ENCODE measurements at places on chromosomes 16 and 17.

DNA sequence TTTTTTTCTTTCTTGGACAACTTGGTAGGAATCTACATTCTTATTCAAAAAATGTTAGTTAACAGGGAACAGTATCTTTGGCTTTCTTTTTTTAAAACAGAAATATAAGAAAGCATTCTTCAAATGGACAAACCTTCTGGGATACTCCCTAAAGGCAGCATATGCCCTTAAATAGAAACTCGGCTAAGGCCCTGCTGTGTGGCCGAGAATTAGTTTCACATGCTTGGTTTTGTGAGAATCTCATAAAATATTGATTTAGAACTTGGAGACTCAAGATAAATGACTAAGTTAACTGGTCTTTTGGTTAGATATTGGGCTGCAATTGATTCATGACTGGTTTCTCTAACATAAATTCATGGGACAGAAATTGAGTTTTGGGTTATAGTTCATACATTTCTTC, 359.9 kb upstream of the XYLT1 start:
- no peak for DNase-seq

GRCh38 chr17:72646176-72646575, 446.3 kb downstream of the SLC39A11 start:
- DNase-seq: no peak

DNA sequence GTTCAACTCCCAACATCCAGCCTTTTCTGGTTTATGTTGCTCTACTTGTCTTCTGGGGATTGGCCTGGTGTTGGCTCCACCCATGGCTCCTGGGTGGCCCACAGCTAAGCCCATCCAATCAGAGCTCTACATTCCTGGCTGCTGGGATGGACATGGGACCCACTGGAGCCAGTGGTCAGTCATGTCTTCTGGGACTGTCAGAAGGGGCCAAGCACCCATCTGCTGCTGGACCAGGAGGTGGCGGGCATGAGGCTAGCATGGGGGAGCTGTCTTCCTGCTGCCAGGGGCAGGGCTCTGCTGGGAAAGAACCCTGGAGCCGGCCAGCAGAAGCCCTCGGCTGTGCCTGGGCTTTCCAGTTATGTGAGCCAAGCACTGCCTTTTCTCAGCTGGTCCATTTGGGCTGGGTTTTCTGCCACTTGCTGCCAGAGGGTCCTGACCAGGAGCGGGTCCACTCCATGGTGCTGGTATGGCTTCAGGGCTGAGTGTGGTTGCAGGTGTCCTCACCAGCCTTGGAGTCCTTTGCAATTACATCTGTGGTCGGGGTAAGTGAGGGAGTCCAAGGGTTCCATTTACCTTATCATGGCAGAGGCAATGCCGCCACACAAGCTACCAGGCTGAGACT, 17.4 kb upstream of the ZNF469 start:
- DNase-seq: no peak

DNA sequence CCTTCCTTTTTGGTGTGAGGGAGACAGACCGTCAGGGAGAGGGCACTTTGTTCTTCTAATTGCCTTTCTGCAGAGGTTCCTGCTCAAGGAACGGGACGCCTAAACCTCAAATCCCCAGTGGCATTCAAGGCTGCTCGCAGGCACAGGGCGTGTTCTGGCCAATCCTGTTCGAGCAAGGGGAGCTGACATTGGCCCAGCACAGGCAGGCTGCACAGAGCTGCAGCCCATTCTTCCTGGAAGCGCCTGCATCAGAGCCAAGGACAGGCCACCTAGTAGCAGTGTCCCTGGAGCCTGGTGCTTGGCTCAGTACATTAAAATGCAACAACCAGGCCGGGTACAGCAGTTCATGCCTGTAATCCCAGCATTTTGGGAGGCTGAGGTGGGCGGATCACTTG, 72.2 kb upstream of the CREBBP start:
- DNase-seq: no peak

- DNase-seq: no peak
Measured at GRCh38 chr16:82287937-82288336, 117.9 kb upstream of the MPHOSPH6 start.

DNA sequence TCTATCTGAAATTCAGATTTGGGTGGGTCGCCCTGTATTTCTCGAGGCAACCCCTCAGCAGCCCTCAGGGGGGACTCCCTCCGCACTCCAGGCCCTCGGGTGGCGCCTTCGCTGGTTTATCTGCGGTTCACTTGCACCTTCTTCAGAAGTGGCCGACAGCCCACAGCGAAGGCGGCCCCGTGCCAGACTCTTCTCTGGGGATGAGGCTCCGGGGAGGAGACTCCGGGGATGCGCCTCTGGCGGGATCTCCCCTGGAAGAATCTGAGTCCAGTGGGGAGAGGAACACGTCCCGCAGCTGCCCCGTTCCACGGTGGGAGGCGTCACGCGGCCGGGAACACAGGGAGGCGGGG, 63.9 kb upstream of the DNAJA2 start:
- no peak for DNase-seq

DNA sequence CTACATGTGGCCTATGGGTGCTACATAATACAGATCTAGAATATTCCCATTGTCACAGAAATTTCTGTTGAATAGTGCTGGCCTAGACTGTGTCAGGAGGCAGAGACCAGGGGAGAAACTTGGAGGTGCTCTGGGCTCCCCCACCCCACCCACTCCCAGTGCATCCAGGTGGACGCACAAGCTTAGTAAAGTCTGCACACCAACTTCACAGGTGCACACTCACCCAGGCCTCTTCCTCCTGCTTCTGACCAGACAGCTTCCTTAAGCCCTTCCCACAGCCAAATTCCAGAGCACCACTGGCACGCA, 7.6 kb upstream of the CNP start:
- DNase-seq: no peak

DNA sequence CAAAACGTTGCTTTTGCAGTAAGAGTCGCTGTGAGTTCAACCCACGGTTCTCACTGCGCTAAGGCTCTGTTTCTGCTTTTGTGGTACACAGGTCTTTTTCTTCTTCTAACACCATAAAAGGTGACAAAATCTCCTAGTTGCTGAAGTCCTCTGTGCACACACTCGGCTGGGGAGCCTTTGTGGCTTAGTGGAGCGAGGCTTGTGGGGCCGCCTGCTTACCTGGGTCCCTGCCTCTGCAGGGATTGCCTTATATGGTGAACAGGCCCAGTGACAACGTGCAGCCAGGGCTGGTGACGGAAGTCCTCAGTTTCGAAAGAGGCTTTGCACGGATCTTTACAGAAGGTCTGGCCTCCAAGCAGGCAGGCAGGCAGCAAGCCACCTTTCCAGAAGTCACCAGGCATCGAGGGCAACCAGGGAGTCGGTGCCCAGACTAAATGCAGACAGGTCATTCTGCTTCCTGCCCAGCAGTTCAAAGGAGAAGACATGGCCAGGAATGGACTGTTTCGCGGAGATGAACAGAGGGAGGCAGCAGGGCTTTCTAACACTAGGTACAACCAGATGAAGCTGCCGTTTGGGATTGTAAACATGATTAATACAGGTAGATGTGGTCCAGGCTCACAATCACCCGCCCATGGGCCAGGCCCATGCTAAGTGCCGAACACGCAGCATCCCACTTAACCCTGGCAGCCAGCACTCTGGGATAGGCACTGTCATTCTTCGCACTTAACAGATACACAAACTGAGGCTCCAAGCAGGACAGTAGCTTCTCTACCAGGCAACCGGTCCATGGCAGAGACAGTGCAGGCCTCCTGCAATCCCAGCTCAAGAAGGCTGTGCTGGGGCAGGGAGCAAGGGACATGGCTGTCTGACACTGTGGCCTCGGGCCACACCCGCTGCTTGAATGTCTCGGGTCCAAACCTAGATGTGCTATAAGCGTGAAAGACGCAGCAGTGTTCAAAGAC, 10.7 kb upstream of the MEAK7 start:
- no peak for DNase-seq

DNA sequence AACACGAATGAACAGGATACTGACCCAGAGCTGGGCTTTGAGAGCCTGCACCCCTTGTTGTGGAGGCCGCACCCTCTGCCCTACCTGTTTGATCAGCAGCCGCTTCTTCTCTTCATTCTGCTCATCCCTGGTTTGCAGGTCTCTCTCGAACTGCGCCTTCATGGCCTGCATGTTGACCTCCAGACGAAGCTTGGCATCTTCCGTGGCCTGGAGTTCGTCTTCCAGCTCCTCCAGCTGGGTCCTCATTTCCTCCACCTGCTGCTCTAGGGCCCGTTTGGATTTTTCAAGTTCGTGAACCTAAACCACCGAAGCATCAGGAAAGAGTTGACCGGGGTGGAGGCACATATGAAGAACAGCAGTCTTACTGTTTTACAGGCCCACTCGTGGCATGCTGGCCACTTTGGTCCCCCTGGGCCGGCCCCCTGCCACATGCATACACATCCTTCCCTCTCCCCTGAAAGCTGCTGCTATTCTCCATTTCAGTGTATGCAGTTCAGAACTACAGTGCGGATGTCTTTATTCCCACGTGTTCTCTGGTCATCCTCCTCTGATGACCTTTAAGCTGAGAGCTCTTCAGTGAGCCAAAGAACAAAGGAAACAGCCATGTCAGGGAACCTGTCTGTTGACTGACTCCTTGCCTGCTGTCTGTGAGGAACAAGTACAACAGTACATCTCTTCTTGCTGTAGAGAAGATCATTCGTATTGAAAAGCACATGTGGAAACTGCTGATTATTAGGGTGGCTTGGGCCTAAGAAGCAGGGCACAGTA, 54.8 kb downstream of the NDEL1 start:
- no peak for DNase-seq

GRCh38 chr16:49349446-49350168, 24.0 kb upstream of the C16orf78 start:
- no peak for DNase-seq

- no peak for DNase-seq
Measured at GRCh38 chr16:2784358-2785100, 2.8 kb downstream of the PRSS33 start.

GRCh38 chr16:46743232-46743719, 4.9 kb downstream of the MYLK3 start:
- DNase-seq: no peak

- no peak for DNase-seq
Measured at GRCh38 chr17:2484876-2485275, 26.8 kb downstream of the METTL16 start.

- no peak for DNase-seq
Measured at GRCh38 chr16:48632137-48632774, 22.3 kb upstream of the N4BP1 start.

DNA sequence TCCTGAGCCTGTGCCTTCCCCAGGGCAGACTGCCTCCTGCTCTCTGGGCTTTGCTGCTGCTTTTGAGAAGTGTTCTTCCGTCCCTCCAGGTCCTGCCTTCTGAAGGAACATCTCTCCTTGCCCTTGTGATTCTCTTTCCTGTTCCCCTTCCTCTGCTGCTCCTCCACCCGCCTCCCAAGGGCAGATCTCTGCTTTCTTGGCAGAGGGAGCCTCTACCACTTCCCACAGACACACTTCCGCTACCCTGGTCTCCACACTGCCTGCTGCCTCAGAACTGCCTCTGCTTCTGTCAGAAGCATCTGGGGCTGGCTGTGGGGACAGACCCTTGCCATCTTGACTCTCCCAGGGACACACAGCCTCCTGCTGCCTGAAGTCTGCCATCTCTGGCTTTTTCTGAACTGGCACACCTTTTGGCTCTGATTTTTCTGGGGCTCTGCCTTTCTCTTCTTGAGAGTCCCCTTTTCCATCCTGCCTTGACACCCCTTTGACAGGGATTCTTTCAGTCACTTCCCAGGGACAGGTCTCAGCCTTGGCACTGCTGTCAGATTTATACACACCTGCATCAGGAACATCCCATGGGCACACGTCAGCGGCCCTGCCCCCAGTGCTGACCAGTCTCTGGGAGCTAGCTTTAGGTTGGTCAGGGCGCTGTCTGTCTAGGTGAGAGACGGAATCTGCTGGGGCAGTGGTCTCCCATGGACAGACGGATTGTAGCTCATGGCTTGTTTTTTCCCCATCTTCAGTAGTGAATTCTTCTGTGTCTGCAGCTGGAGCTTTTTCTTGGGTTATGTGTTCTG, 16.6 kb downstream of the GPR179 start:
- no peak for DNase-seq

DNA sequence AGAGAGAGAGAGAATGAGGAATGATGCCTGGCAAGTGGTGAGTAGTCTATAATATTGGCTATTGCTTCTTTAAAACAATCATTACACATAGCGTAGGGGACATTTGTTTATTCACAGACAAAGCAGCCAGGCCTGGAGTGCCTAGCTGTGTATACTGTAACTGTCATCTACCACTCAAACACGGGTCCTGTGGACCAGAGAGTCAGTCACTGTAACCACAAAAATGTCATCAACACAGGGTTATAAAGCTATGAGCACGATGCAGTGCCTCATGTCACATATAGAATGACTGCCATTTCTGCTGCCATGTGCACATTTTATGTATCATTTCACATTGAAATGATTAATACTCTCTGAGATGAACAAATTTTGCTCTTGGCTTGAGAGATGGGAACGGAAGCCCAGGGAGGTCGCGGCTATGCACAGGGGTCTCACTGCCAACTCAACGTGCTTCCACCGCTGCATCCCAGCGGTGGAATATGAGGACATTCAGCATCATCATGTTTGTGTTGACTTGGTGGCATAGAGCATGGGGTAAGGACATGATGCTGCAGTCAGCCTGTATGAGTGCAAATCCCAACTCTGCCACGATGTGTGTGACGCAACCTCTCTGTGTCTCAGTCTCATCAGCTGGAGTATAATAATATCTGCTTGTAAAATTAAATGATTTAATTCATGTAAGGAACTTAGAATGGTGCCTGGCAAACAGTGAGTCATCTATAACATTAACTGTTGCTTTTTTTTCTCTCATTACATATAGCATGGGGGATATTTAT, 3.3 kb downstream of the MT1H start:
- DNase-seq: no peak

DNA sequence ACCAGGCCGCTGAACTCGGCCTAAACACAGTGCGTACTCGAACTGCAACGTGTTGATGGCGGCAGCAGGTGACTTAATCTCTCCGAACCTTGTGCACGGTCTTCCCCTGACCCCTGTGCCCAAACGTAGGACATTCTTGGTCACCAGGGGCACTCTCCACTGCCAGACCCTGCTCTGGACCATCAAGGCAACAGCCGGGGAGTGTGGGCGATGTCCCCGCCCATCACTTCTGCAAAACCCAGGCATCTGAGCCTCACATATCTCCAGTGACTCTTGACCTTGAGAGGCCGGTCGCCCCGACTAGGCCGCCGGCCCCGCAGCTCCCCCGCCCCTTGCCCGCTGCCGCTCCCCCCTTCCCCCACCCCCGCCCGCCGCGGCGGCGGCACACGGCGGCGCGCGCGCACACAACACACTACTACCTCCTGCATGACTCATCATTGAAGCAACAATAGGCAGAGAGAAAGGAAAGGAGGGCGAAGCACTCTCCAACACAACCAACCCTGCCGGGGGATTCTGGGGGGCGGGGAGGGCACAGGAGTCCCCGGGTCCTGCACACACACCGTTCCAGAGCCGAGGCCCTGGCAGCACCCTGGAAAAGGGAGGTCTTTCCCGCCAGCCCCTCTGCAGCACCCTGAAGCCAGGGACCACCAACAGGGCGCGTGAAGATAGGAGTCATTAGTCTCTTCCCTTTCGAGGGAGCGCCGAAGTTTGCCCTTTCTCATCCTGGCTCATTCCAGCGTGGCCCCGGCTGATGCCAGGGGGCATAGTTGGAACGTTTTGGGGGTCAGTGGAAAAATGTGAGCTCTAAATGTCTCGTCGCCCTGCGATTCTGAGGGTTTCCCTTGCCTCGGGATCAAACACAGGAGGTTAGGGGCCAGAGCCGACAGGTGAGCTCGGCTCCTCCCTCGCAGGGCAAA, 1.9 kb downstream of the MNT start:
- DNase-seq: no peak

- no peak for DNase-seq
Measured at GRCh38 chr17:82882715-82883418, 43.0 kb upstream of the ZNF750 start.

- no peak for DNase-seq
Measured at GRCh38 chr16:29232811-29233704, 173.5 kb downstream of the NPIPB11 start.

GRCh38 chr17:10099051-10099571, 99.3 kb downstream of the GAS7 start:
- no peak for DNase-seq

Measured in CMK (cell line).